ENCODE measurements at places on chromosomes 6 and 20.

DNA sequence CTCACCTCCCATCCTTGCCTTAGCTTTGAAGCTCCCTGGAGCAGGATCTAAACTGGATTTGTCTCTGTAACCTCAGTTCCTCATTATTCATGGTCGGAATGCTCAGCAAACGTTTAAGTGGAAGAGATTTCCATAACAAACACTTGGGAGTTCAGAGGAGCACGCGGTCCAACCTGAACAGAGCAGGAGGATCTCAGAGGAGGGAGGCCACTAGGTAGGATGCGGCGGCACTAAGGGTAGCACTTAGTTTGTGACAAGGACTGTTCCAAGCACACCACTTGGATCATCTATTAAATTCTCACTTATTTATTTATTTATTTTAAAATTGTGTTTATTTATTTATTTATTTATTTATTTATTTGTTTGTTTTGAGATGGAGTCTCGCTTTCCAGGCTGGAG lies 13.3 kb upstream of the CCN5 start:
- DNase-seq: no peak

GRCh38 chr20:56566621-56567020 lies 33.6 kb downstream of the FAM209B start:
- DNase-seq: no peak

DNA sequence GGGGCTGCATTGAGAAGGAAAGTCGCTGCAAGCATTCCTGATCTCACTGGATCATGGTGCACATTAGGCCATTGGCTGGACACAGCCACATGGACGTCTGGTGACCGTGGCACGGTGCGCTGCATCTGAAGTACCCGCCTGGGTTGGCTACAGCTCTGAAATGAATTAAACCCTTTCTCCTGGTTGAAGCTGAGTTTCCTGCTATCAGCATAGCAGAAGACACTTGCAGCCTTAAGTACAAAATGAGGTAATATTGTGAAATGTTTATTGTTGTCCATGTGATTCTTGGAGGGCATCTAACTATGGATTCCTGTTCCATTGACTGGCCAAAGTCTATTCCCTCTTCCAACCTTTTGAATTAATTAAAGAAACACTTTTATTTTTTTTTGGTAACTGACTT lies 89.8 kb upstream of the ADTRP start:
- no peak for DNase-seq

DNA sequence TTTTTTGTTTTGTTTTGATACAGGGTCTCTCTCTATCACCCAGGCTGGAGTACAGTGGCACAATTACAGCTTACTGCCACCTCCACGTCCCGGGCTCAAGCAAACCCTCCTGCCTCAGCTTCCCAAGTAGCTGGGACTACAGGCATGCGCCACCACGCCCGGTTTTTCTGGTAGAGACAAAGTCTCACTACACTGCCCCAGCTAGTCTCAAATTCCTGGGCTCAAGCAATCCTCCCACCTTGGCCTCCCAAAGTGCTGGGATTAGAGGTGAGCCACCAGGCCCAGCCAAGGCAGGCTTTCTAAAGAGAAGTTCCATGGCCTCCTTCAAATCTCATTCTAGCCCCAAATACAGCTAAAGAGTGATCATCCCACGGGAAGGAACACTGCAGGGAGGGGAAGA lies 5.2 kb downstream of the MCCD1 start:
- no peak for DNase-seq

DNA sequence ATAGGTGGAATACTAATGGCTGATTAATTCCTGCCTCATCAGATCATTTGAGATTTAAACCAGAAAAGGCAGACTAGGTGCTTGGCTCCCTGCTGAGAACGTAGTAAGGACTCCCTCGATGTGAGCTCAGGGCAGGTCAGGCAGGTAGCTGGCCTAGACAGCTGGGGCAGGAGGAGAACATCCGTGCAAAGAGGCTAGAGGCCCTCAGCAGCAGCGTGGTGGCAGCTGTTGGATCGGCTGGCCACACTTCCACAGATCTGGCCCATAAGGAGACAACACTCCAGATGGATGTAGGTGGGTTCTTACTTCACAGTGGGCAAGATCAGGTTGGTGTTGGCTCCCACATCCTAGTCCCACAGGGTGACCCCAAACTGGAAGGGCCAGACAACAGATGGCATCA lies 38.5 kb downstream of the EYA2 start:
- no peak for DNase-seq

DNA sequence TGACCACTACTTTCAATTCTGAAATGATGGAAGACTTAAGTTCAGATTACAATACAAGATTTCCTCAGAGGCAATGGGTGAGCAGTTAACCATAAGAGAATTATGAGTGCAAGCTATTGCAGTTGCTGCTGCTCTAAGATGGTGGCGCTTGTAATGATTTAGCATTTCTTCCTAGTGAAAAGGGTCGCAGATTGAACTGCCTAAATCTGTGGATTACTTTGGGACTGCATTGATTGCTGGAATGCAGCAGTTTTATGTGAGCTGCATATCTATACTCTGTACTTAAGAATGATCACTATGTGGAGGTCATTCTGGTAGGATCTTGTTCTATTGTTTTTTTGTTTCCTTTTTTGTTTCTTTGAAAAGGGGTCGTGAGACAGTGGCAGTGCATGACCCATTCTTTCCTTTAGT lies 5.3 kb downstream of the SCAF8 start:
- DNase-seq: no peak

GRCh38 chr6:151630387-151630786 lies 136.6 kb downstream of the CCDC170 start:
- DNase-seq: no peak

DNA sequence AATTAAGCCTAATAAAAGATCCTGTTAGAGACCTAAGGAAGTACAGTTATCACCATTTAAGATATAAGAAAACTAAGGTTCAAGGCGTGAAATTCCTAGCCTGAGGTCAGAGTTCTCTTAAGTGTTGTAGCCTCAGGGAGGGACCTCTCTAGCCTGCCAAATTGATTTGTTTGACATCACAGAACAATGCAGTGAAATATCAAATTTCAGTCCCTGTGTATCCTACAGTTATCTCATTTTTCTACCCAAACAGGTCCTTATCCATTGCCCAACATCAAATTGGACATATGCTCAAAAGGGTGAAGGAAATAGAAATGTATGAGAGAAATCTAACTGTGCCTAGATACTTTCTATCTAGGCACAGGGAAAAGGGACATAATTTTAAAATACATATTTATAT lies 63.0 kb downstream of the NCOA7 start:
- DNase-seq: no peak

- no peak for DNase-seq
Observed at GRCh38 chr20:19497064-19497463, 261.0 kb upstream of the RIN2 start.

GRCh38 chr20:33983371-33983770 lies 10.3 kb upstream of the RALY start:
- no peak for DNase-seq

DNA sequence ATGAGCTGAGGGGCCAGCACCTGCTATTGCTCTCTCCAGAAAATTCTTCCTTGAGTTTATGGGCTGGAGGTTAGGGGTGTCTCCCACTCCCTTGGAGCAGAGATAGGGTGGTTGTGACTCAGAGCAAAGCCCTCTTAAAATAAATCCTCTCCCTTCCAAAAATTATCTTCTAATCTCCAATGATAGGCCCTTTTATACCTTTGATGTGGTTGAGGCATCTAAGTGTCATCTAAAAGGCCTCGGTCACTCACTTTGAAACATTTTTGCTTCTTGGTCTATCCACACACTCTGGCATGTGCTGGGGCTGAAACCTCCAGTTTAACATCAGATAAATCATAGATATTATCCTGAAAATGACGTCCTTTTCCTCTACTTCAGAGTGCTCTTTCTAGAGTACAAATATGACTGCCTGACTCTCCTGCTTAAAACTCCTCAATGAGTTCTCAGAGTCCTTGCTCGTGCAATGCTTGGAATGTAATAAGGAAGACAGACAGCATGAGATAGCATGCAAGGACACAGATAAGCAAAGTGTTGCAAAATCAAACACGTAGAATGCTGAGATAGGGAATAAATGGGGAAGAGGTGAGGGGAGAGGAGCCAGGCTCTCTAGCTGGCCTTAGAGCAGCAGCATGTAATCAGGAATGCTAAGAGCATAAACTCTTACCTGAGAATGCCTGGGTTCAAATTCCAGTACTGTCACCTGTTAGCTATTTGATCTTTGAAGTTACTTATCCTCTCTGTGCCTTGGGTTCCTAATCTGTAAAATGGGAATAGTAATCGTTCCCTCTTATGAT lies 374.1 kb upstream of the CITED2 start:
- DNase-seq: no peak

DNA sequence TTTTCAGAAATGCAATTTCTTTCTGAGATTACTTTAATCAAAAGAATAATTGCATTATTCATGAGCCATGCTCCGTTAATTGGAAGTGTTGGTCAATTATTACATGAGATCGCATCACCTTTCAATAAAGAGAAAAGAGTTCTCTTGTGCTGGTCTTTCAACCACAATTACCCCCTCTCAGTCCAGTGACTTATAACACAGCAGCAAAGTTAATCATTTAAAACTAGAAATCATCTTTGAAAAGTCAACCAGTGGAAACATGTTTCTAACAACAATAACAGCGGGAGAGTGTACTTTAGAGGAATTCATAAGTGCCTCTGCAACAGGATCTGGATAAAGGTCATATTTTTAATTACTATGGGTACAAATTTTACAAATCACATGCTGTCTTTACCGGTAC lies 384.4 kb upstream of the AGPAT4 start:
- no peak for DNase-seq

DNA sequence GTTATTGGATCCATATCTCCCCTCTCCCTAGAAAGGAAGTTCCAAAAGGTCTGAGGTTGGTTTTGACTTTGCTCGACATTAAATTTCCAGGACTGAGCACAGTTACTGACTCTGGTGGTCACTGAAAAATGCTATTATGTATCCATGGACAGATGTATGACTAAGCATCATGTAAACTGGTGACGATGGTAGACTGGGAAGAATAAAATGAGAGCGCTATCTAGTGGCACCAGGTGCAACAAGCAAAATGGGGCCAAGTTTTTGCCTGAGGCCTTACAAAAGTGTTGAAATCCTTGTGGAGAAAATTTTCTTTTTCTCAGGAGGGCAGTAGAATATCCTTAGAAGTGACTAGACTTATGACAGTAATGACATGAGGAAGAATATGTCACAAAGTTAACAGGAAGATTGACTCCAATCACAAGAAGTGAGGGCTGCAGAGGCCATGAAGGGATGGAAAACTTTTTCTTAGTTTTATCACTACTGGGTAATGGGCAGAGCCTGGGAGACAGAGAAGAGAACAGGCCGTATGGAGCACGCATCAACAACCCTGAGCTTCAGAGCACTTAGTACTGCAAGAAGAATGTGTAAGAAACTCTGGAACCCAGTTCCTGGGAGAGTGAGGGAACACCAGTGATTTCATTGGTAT lies 88.9 kb upstream of the ELOVL5 start:
- peak; percentile 20 for DNase-seq

GRCh38 chr6:75234126-75234865 lies 9.3 kb downstream of the COX7A2 start:
- no peak for DNase-seq

DNA sequence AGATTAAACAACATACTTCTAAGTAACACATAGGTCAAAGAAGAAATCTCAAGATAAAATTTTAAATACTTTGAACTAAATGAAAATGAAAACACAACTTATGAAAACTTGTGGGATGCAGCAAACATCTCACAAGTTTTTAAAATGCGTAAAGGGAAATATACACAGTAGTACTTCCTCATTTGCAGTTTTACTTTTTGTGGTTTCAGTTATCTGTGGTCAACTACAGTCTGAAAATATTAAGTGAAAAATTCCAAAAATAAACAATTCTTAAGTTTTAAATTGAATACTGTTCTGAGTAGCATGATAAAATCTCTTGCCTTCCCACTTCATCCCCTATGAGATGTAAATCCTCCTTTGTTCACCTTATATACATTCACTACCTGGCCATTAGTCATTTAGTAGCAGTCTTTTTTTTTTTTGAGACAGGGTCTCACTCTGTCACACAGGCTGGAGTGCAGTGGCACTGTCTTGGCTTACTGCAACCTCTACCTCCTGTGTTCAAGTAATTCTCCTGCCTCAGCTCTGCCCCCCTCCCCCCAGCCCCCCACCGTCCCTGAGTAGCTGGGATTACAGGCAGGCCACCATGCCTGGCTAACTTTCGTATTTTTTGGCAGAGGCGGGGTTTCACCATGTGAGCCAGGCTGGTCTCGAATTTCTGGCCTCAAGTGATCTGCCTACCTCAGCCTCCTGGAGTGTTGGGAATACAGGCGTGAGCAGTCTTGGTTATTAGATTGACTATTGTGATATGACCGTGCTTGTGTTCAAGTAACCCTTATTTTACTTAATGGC lies 154.6 kb upstream of the AHI1 start:
- DNase-seq: no peak

- DNase-seq: no peak
Observed at GRCh38 chr20:20207872-20208271, 155.5 kb downstream of the CFAP61 start.

DNA sequence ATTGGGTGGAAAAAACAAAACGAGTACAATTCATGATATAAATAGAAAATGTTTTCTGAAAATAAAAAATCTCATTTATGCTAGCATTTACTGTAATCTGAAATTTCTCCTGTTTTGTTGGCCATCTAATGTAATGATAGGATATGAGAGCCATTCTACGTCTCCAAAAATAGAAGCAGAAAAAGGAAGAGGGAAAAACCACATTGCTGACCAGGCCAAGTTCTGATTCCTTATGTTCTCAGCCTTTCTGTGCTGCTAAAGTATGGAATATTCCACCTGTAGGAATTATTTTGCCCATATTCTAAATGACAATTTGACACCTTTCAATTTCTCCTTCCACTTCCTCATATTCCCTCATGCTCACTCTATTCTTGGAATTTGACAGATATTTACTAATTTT lies 110.2 kb downstream of the TBXT start:
- no peak for DNase-seq

GRCh38 chr6:52000064-52000463 lies 87.3 kb downstream of the PKHD1 start:
- DNase-seq: no peak

DNA sequence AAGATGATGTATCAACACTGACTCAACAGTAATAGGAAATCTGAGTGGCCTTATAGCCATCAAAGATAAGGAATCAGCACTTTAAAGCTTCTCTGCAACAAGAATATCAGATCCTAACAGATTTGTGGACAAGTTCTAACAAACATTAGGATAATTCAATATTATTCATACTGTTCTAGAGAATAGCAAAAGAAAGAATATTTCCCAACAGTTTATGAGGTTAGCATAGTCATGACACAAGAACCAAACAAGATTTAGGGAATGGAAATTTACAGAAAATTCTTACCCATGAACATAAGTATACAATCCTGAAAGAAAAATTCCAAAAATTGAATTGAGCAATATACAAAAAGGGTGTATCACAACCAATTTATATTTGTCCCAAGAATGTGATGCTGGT lies 64.3 kb upstream of the BTBD3 start:
- no peak for DNase-seq

GRCh38 chr20:2217857-2218539 lies 77.8 kb upstream of the TGM3 start:
- no peak for DNase-seq

GRCh38 chr6:77180326-77180725 lies 283.0 kb downstream of the HTR1B start:
- DNase-seq: no peak
